ENCODE measurements at places on chromosomes 16 and 17. TPM values are rescaled to one million over a fixed set of nuclear protein-coding genes. Genes with fewer than 3 reads are reported as not detected.

DNA sequence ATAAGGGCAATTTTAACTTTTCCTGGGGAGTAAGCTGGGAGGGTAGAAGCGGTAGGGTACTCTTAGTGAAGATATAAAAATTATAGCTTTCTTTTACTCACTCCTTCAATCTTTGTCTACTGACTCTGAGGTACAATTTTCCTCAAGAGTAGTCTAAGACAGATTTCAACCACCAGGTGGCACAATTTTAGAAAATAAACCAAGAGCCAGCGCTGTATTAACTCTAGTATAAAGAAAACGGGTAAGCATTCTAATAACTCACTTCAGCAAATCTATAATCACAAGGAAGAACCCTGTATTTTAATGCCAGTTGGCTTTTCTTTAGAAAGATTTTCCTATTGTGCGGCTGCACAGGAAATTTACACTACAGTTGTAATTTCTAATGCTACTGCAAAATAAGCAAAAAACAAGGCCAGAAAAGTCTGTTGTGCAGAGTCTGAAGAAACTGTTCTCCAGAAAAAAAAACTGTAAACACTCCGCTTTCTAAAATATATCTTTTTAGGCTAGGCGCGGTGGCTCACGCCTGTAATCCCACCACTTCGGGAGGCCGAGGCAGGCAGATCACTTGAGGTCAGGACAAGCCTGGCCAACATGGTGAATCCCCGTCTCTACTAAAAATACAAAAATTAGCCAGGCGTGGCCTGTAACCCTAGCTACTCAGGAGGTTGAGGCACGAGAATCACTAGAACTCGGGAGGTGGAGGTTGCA, 1.9 kb downstream of the CMC2 start:
- H3K4me3 ChIP-seq: no peak overlapping the region
- peak overlapping the region; percentile 0 for H3K27ac ChIP-seq
- peak; percentile 83 for DNase-seq

- no peak for DNase-seq
- no peaks in the 10 kb centered on the region for H3K27me3 ChIP-seq
Observed at GRCh38 chr17:58665946-58666857, 25.6 kb downstream of the TEX14 start.

Gene FBXO39
- total RNA-seq: not detected

DNA sequence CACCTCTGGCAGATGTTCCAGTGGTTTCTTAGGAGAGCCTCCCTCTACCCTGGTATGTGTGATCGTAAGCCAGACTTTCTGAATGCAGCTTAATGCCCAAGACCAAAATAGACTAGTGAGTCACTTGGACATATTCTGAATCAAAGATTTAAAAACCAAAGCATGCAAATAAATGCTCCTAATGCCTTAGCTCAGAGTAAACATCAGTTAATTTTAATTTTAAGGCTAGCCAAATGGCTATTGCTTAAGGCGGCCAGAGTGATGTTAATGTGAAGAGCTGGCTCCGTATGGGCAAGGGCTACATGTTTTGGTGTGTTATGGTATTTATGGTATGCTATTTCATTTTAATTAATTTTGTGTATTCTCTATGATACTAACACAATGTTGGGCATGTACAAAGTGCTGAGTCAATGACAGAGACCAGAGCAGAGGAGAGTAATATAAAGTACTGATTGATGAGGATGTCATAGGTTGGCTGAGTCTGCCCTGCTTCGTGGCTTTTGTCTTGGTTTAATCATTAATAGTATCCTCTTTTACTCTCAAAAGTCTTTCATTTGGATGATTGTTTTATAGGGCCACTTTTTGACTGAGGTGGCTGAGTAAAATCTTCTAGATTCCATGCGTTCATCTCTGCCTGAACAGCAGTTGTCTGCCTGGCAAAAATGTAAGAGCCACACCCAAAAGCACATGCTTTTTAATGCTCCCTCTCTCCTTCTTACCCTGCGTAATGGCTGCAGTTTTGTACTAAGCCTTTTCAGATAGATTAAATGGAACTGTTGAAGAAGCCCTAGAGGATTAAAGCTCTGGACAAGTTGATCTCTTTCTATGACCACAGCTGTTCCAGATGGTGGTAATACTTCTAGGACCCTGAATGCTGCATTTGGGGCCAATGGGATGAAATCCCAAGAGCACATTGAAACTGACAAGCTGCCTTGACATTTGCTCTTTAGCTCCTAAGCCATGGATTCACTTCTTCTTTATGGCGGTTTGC, 59.6 kb downstream of the MAP2K6 start:
- peak overlapping the region; percentile 51 for H3K27ac ChIP-seq
- no peaks in the 10 kb centered on the region for H3K27me3 ChIP-seq
- H3K4me3 ChIP-seq: no peak overlapping the region
